ENCODE measurements at places on chromosomes 11 and 22. TPM values are rescaled to one million over a fixed set of nuclear protein-coding genes. Genes with fewer than 3 reads are reported as not detected.

USP35 gene
- total RNA-seq: 4.9 TPM

LARGE1 gene
- 4.4 TPM for total RNA-seq

HORMAD2 gene
- total RNA-seq: not detected

UBQLN3 gene
- total RNA-seq: not detected

EMID1 gene
- total RNA-seq: 0.34 TPM

MYBPC3 gene
- 0.08 TPM for total RNA-seq

RIMBP3C gene
- 0.27 TPM for total RNA-seq

Data from A549 treated with RU486 at 1 μM for 4 hours (cell line).